ENCODE measurements at places on chromosomes 2 and 18.

DNA sequence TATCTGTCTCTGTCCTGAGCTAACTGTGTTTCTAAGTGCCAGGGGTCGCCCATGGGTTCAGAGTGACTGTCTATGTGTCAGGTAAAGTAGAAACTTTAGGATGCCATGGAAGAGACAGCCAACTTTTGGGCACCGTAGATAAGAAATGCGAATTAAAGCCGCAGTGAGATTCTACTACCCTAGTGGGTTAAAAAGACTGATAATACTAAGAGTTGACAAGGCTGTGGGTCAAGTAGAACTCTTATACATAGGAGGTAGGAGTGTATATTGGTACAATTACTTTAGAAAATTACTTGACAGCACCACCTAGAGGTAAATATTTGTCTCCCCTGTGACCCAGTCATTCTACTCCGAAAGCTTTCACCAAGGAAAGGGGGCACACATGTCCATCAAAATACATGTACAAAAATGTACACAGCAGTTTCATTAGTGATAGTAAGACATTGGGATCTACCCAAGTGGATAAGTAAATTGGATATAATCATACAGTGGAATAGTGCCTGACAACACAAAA, 371.3 kb downstream of the SLC4A3 start:
- no peak for DNase-seq

DNA sequence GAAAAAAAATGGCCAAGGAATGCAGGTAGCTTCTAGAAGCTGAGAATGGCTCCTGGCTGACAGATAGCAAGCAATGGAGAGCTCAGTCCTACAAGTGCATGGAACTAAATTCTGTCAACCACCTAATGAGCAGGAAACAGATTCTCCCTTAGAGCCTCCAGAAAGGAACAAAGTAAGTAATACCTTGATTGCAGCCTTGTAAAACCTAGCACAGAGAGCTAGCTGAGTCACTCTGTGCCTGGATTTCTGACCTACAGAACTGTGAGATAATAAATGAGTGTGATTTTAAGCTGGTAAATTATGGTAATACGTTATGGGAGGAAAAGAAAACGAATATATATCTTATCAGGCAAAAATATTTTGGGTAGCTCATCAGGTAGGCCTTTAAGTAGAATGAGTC, 7.4 kb upstream of the LNPK start:
- DNase-seq = no peak

DNA sequence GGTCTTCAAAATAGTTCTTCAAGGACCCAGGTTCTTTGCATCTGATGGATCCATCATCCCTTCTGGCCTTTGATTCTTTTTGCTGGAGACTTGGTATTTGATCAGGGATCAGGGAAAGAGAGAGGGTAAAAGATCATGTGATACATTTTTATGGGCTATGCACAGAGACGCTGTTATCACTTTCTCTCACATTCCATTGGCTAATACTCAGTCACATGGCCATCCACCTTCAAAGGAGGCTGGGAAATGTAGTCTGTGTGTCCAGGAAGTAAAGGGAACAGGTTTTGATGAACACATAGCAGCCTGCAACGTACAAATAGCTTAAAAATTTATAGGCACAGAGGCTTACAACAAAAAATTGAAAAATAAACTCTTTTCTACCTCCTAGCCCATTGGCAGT, 629.6 kb upstream of the FANCL start:
- no peak for DNase-seq

GRCh38 chr2:84427235-84428138, 31.6 kb downstream of the SUCLG1 start:
- DNase-seq = no peak

- DNase-seq = no peak
Measured at GRCh38 chr18:74175658-74176057, 27.3 kb downstream of the TIMM21 start.

- DNase-seq = no peak
Measured at GRCh38 chr2:28128281-28128950, 237.9 kb downstream of the BABAM2 start.

- DNase-seq = no peak
Measured at GRCh38 chr18:2981212-2981728, 31.7 kb downstream of the LPIN2 start.

GRCh38 chr2:74553892-74554819, at the start of the genes DOK1 and LOXL3:
Gene DOK1 (plus strand): TSS chr2:74554720. CDS start chr2:74554755, 35 bp downstream.
Gene LOXL3 (minus strand): TSS chr2:74553942. CDS start chr2:74552634, 1,308 bp downstream.
- DNase-seq = peak; percentile 67

- no peak for DNase-seq
Measured at GRCh38 chr18:63098018-63098981, 221.3 kb downstream of the BCL2 start.

GRCh38 chr2:196361606-196362326, 190.4 kb upstream of the STK17B start:
- DNase-seq = no peak

- no peak for DNase-seq
Measured at GRCh38 chr18:80254971-80255500, 7.7 kb upstream of the PARD6G start.

DNA sequence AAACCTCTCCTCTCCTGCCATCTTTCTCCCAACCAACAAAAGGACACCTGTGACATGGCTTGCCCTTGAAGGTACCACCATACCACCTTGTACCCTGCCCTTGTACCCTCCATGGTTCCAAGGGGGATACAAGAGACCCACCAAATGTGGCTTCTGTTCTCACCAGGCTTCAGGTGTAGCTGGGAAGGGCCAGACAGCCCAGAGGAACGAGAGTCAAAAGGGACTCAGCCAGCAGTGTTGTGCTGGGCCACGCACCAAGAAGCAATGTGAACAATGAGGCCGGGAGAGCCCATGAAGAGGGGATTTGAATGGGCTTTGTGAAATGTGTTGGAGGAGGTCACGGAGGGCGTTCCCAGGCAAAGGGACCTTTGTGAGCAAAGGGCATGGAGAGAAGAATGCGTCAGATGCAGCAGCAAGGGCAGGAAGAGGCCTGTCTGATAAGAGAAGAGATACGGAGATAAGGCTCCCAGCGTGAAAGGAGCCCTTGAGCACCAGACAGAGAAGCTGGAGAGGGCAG, 48.6 kb downstream of the PLB1 start:
- DNase-seq = no peak

GRCh38 chr18:31487246-31488015, 10.5 kb upstream of the DSG2 start:
- no peak for DNase-seq

DNA sequence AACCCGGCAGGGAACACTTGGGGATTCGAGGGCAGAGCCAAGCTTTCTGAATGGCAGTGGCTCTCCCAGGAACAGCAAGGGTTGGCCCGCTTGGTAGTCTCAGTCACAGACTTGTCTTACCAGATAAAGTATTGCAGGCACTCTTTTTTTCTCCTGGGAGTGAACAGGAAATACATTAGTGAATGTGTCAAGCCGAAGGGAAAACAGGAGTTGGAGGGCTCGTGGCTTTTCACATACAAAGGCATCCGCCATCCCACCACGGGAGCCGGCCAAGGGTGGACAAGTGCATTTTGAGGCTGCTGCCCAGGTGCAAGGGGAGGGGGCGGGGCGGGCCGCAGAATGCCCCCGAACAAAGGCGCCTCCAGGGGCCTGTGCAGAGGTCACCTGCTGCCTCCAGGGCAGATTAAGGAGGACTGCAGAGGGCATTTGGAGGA, 163.3 kb upstream of the SIX3 start:
- DNase-seq = no peak

- DNase-seq = no peak
Measured at GRCh38 chr18:46237891-46238290, 133.7 kb downstream of the HAUS1 start.

DNA sequence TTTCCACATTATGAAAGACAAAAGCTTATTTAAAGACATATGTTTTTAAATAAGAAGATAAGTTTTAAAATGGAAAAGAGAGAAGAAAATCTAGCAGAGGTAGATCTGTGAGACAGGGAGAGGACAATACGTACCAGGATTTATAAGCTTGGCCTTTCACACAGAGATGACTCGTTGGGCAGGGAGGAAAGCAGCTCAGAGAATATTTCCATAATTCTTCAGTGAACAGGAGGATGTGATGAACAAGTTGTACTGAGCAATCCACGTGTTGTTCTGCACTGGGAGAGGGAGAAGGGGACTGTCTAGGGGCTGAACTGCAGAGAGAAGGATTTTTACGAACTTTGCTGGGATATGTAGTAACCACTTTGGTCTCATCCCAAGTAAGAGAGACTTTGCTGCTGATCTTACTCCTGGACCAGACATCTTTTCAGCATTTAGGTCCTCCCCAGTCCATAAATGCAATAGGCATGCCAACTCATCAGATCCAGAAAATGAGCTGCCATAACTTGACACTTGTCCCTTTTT, 162.5 kb upstream of the SETBP1 start:
- DNase-seq = no peak

- DNase-seq = no peak
Measured at GRCh38 chr2:27710640-27711430, 47.1 kb downstream of the SLC4A1AP start.

DNA sequence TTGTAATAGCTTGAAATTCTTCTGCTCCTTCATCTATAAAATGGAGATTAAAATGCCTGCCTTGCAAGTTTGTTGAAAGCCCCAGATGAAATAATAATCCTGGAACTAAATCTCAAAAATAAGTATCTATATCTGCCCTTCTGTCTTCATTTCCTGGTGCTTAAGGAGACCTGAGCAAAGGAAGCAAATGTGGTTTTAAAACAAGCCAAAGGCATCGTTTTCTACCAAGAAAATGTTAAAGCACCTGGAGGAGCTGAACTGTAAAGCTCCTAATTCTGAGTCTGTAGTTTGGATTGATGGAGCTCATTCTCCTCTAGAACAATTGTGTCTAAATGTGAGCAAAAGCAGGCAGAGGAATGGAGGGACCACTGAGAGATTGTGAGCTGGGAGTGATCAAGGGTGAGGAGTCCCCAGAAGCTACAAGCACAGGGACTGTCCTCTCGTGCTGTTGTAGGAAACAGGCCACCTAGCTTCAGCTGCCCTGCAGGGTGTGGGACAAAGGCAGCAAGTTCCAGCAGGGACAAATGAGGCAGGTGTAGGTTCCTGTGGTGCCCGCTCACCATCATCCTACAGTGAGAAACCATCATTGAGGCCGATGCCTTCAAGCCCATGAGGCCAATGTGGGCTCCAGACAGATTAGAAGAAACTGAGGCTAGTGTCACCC, 420.7 kb upstream of the TRIB2 start:
- no peak for DNase-seq

DNA sequence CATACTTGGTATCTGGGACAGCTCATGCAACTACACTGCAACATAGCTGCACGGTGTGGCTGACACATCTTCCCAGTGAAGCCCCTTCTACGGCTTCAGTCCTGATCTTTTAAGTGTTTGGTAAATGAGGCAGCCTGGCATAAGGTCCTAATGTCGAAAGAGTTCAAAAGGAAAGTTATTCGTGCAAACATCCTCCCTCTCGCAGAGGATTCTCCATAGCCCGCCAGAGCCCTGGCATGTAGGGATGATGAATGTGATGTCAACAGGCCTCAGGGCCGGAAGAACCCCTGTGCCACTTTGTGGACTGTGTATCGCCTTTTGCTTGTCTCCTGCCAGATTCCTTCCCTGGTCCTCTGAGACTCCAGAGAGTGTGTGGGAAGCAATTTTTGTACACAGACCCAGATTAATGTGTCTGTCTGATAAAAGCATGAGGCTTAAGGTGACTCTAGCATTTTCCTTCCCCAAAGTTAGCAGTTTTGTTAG, 88.5 kb downstream of the SOCS6 start:
- DNase-seq = no peak

GRCh38 chr18:48827291-48828193, 123.2 kb downstream of the SMAD7 start:
- no peak for DNase-seq

DNA sequence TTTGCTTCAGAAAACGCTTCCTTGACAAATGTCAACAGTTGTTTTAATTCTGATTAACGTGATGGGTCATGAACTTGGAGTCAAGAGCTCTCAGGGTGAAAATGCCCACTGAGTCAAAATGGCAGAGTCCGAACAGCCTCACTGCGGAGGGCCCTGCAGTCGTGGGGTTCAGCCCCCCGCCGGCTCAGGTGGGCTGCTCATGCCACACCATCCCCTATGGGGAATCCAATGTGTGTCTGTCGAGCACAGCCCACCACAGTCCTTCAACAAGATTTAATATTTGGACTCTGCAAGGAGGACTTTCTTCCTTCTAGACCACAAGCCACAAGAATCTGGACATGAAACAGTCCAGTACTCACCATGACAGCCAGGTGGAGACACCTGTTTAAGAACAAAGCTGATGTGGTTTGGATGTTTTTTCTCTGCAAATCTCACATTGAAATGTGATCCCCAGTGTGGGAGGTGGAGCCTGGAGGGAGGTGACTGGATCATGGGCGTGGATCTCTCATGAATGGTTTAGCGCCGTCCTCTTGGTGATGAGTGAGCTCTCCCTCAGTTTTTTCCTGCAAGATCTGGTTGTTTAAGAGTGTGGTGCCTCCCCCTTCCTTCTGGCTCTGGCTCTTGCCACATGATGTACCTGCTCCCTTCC, 201.0 kb downstream of the NDUFA10 start:
- no peak for DNase-seq

DNA sequence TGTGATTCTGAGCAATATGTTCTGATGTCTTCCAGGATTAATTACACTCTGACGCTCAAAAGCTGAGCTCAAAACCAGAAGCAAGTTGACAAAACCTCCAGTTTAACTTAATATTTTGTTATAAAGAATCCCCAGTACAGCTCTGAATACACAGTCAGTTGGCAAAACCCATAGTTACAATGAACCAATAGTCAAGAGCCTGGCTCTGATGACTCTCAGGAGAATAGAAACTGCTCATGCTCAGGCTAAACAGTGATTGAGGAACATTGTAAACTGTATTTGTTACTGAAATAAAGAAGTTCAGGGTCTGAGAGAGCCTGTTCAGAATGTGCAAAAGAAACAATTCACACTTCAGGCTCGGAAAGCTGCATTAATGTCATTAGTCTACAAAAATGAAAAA, 1565.9 kb downstream of the SUCLG1 start:
- no peak for DNase-seq

- DNase-seq = no peak
Measured at GRCh38 chr2:69278366-69278765, 108.7 kb downstream of the GFPT1 start.

DNA sequence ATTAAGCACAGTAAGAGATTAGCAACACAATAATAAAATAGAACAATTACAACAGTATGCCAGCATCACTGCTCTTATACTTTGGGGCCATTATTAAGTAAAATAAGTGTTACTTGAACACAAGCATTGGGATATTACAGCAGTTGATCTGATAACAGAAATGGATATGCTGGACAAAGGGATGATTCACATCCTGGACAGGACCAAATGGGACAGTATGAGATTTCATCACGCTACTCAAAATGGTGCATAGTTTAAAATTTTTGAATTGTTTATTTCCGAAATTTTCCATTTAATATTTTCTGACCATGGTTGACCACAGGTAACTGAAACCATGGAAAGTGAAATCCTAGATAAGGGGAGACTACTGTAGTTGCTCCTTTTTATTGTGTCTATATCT, 138.2 kb downstream of the UBR3 start:
- no peak for DNase-seq
